CD4-positive, alpha-beta T cell treated with Interleukin-6 at 100 ng/mL for 8 hours (primary cell): ENCODE measurements at places on chromosomes 2 and 18.

DNA sequence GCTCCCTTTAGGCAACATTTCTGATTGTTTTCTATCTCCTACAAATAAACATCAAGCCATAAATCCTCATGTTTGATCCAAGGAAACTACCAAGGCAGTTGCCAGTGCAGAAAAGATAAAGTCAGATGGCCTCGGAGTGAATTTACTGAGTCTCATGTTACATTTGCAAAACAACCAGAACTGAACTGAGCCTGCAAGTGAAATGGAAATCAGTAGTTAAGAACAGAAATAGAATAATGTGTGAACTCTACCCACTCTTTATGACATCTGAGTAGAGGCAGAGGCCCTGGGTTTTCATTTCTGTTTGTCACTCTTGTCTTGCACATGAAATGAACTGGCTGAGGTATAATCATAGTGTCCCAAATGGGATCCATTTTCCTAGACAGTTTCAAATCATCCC is 20.4 kb upstream of the DAPL1 start:
- no peak for DNase-seq

DNA sequence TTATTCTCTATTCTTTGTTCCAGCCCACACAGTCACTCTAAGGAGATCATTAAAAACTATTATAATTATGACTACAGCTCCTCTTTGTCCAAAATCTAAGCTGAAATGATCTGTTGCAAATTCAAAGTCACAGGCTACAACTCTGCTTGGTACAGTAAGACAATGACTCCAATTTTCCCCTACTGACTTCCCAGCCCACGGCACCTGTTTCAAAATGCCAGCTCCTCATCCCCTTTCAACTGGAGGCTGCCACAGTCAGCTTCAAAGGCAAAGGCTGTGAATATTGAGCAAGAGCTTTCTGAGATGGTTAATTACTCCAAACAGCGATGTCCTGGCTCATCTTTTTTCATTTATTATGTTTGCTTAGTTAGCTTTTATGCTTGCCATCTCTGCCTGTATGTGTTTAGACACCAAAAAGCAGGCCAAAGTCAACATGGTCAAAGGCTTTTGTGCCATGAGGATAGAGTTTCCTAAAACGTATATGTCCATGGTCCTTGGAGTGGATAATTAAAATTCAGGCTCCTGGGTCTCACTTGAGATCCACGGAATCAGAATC is 141.1 kb downstream of the DOCK10 start:
- DNase-seq = no peak

DNA sequence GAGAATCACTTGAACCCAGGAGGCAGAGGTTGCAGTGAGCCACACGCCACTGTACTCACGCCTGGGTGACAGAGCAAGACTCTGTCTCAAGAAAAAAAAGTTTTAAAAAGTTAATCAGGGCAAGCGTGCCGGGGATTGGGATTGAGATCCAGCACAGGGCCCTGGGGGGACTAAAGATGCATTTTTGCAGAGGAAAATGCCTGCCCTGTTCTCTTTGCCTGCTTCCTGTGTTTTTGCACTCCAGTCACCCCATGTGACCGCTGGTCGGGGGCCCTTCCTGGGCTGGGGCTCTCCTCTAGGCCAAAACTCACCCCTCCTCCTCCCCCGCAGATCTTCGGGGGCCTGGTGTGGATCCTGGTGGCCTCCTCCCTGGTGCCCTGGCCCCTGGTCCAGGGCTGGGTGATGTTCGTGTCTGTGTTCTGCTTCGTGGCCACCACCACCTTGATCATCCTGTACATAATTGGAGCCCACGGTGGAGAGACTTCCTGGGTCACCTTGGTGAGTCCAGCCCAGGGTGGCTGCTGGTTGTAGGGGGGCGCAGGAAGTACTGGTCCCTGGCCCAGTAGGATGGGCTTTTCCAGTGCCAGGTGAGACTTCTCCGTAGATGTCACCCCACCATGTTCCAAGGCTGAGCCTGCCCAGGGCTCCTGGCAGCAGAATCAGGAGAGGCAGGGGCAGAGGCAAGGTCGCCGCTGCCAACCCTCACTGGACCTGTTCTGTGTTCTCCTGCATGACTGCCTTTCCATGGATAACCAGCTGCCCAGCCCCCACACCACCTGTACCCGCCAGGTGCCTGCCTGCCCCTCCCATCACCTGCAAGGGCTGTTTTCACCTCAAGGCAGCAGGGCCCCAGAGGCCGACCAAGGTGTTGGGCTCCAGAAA is 22.4 kb downstream of the MAL start:
- DNase-seq = no peak

GRCh38 chr2:82339805-82340204 is 2035.3 kb upstream of the LRRTM1 start:
- no peak for DNase-seq

DNA sequence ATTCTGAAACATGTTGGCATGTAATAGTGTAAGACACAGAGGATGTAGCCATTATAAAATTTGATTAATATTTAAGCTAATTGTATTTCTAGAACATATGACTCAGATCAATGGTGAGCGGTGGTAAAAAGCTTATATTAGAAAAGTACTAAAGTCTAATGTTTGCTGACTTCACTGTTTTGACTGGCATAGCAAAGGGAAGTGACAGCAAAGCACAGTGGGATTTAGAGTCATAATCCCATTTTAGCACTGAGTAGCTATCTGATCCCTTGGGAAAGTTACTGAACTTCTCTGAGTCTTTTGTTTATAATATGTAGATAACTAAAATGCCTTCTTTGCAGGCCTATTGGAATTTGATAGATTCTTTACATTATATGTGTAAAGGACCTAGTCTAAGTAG is 60.4 kb downstream of the KIAA1328 start:
- no peak for DNase-seq

GRCh38 chr2:180559771-180560170 is 420.6 kb upstream of the UBE2E3 start:
- DNase-seq = no peak
